ENCODE measurements at places on chromosomes 5 and 9.
A peak's percentile ranks its signal among the peaks of the same experiment; 100 is the strongest.

DNA sequence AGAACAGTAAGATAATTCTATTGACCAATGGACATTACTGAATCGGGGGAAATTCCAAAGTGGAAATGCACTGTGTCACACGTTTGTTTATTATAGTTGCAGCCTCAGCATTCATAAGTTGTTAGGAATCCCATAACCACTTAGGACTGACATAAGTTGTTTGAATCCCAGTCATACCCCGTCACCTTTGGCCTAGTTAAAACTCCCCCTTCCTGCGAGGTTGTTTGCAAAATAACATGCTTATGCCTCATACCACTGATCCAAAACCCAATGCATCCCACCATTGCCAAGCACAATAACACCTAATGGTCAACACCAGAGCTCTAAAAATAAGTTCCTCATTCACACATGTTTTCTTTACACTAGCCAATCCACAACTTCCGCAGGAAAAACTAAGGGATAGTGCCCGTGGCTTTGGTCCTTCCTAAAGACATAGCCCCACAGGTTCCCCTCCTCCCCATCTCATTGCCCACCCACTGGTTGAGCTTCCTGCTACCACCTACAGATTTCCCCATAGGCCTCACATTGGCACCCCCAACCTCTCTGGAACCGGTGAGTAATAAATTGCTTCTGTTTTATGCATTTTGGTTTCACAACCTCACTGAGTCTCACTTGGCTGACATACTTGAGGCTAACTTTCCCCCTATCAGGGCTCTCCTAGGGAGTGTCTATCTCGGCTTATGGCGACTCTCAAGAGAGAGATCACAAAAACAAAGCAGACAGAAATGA is 42.3 kb upstream of the MUSK start:
- DNase-seq = no peak

GRCh38 chr9:76370396-76371023 is 23.7 kb downstream of the RFK start:
- no peak for DNase-seq

- DNase-seq = no peak
Measured at GRCh38 chr9:136021872-136022681, 60.9 kb upstream of the UBAC1 start.

DNA sequence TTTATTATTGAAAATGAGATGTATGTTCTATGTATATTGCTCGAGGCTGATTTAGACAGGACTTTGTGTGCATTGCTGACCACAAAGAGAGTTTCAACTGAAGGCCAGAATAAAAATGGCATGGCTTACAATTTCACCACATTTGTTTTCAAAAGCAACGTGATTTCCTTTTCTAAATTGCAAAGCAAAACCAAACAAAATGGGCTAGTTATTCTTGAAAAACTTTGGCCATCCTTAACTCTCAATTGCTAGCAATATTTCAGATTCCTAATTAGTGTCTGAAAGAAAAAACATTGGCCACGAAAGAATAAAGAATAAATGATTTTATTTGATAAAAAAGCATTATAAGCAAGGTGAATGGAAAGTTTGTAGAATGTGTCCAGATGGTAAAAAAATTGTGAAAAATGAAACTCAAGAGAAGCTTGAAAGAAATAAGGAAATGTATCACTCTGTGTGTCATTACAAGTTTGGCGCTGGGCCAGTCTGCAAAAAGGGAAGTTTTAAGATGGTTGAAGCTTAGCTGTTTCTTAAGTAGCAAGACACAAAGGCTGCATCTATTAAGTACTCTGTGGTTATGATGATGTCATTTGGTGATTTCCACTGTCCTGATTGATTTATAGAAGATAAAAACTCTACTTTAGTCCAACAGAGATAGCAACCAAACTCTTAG is 89.2 kb upstream of the PRLR start:
- DNase-seq = peak; percentile 16

- DNase-seq = no peak
Measured at GRCh38 chr5:109347252-109347888, 62.4 kb downstream of the PJA2 start.

DNA sequence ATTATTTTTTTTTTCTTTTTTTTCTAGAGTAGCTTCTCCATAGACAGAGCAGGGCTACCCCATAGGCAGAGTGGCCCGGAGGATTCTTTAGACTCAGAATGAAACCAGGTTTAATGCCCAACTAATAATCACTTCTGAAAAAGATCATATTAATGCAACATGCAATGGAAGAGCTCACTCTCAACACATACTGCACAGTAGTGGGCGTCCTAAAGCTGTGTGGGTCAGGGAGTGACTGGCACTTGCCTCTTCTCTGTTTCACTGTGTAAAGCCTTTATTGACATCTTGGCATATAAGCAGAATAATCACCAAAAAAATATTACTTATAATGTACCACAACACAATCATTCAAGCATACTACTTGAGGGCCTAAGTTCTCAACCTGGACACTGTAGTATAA is 11.1 kb downstream of the PWWP2A start:
- DNase-seq = no peak

- DNase-seq = no peak
Measured at GRCh38 chr9:134252084-134252830, 74.0 kb upstream of the RXRA start.

GRCh38 chr5:77230727-77231470 is 20.4 kb downstream of the PDE8B start:
- DNase-seq = no peak

DNA sequence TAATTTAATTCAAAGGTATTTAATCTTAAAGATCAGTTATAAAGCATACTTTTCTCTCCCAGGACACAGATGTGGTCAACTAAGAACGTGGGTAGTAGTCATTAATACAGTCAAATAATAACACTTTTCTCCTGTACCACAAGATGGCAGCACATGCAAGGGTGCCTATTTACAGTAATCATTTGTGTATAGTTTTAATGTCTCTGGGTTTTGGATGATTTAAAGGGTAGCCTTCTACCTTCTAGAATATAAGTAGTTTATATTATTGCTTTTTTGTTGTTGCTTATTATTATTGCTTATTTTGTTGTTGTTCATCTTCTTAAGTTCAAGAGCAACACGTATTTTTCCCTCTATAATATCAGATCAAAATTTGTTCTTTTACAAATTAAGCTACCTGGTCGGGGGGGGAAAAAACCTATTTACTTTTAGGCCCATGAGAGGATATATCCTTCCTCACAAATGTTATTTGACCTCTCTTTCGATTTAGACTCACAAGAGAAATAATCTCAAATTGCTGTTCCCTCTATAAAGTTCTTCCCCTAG is 59.6 kb upstream of the SLC27A6 start:
- DNase-seq = no peak

- DNase-seq = no peak
Measured at GRCh38 chr5:177378884-177379883, 5.0 kb upstream of the SLC34A1 start.

- DNase-seq = no peak
Measured at GRCh38 chr9:27569406-27569805, 3.9 kb downstream of the C9orf72 start.

DNA sequence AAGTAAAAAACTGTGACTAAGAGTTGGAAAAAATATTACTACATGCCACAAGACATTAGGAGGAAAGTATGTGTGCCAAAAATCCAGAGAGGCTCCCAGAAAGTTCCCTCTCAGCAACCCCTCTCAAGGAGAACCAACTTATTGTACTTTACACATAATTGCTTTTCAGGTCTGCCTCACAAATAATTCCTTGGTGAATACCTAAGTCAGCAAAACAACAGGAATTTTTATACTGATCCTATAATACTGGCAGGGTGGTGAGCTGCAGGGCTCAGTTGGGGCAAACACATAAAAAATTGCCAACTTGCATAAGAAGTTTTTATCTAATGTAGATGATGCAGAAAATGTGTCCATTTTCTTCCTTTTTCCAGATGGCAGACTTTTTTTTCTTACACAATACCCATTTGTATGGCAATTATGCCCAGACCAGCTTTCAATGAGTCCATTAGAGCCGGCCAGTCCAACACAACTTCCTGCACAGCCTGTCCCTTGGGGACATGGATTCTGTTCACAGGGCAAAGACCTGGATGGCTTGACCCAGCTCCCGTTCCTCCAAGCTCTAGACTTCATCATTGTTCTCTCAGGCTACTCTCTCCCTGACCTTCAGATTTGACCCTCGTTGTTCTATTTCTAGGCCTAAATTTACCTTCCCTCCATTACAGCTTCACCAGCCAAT is 31.3 kb downstream of the MARCHF3 start:
- DNase-seq = no peak

- DNase-seq = no peak
Measured at GRCh38 chr5:179417696-179418095, 72.4 kb upstream of the ADAMTS2 start.

DNA sequence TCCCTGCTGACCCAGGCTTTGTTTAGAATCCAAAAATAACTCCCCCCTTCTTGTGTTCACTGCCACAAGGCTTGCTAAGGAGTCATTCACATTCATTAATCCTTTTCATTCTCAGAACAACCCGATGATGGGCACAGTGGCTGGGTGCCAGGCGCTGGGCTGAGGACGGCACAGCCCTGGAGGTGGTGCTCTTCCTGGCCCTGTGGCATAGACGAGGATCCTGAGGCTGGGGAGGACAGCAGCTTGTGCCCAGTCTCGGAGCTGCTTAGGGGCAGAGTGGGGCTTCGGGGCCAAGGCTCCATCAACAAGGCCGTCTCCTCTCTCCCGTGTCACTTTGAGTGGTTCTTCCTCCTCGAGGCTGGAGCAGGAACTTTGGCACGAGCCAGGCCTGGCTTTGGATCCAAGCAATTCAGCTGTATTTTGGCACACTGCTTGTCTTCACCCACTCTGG is 166.7 kb downstream of the TTLL11 start:
- no peak for DNase-seq

DNA sequence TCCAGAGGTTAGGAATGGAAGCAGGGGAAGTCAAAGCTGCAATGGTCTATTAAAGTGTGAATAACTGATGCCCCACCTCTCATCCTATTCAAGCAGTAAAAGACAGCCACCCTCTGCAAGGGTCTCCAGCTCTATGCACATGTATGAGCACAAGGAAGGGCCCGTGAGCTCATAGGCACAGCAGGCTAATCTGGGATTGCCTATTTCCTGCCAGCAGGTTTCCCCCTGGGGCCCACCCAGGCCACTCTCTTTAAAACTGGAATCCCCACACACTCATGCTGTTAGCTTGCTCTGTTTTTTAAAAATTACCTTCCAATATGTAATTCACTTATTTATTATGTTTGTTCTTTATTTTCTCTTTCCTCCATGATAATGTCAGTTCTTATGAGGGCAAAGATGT is 48.7 kb upstream of the ZNF366 start:
- DNase-seq = no peak

DNA sequence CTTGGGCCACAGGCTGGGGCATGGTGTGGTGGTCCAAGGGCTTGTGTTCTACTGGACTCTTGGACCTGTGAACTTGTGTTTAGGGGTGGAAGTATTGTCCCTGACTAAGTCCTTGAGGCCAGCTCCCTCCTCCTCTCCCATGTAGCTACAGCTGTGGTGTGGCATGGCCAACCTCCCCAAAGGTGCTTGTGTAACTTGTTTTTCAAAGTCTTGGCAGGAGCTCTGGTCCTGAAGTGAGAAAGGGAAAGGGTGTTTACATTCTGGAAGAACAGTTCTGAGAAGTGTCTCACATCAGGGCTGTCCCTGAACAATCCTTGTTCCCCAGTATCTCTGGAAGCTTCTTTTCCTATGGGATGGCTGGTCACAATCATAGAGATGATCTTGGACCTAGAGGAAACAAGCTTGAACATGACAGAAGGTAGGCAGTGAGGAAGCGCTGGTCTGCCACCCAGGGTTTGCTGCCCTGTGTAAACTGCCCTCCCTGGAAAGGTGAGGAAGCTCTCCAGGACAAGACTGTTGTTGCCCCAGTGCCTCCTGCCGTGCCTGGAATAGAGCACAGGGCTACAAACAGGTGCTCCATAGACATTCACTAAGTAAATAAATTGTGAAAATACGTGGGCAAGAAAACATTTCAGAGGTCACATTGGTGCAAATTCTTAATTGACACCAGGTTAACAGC is 64.6 kb upstream of the KLF9 start:
- DNase-seq = no peak

GRCh38 chr5:65446682-65447081 is 35.0 kb downstream of the ADAMTS6 start:
- DNase-seq = no peak

DNA sequence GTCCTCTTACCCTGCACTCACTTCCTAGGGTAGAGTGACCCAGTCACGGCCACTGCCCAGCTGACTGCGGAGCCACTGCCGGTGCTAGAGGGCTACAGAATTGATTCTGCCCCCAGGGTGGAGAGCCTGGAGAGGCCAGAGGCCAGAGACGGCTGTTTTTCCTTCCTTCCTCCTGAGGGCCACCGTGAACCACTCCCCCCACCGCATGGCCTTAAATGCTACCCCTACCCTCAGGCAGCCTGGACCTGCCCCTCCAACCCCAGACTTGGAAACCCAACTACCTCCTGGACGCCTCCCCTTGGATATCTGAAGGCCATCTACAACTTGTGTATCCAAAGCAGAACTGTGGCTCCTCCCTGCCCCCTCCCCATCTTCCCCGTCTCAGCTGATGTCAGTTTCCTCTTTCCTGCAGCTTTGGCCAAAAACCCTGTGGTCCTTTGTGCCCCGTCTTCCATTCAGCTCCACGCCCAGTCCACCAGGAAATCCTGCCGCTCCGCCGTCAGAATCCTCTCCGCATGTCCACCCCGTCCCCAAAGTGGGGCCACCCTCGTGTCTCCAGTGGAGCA is 16.3 kb downstream of the SH2D3C start:
- no peak for DNase-seq

- no peak for DNase-seq
Measured at GRCh38 chr5:81315336-81315735, 13.9 kb downstream of the ZCCHC9 start.

GRCh38 chr5:122760236-122760635 is 14.6 kb upstream of the SNX2 start:
- DNase-seq = no peak

GRCh38 chr5:92309336-92309991 is 926.3 kb upstream of the ARRDC3 start:
- DNase-seq = no peak

- DNase-seq = no peak
Measured at GRCh38 chr9:108536836-108537601, 318.8 kb downstream of the ACTL7B start.

- DNase-seq = peak; percentile 49
Measured at GRCh38 chr9:79572608-79573411, 1.0 kb downstream of the TLE4 start.

DNA sequence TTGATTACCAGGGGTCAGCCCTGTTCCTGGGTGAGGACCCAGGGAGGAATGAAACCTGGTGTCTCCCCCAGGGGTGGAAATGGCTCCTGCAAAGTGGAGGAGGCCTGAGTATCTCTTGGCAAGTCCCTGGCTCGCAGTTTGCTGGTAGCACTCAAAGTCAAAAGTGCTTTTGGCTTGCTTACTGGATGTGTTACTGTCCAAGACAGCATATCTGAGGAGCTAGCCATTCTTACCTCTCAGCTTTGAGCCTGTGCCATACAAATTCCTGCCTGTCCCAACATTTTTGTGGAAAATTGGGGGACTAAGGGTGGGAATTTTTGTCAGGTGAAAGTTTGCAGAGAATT is 9.9 kb downstream of the ZNF618 start:
- no peak for DNase-seq

DNA sequence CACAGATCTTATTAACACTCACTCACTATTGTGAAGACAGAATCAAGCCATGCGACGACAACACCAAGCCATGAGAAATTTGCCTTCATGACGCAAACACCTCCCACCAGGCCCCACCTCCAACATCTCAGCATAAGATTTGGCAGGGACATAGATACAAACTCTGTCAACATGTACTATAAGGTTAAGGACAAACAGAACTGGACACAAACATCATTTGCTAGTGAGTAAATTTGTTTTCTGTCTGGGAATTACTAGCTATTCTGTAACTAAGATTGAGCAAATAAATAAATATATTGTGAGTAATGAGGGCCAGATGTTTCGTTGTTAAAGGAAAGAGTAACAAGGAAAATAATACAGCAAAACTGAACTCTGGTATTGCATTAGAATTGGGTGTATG is 15.7 kb upstream of the KCNN2 start:
- DNase-seq = no peak
